ENCODE measurements at places on chromosomes 5 and 9.

DNA sequence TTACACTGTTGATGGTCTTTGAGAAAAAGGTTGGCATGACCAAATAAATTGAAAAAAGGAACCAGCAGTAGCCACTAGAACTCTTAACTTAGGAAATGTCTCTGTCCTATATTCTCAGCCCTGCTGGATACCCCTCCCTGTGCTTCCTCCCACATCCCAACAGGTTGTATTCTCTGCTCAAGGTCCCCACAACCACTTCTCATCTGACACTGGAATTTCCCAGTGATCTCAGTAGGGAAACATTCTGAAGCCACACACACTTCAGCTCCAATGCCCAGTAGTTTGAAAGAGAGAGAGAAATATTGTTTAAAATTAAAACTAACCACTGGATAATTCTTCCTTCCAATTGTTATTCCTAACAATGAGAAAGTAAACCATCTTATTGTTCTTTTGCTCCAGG lies 30.0 kb upstream of the NREP start:
- no peak for DNase-seq

DNA sequence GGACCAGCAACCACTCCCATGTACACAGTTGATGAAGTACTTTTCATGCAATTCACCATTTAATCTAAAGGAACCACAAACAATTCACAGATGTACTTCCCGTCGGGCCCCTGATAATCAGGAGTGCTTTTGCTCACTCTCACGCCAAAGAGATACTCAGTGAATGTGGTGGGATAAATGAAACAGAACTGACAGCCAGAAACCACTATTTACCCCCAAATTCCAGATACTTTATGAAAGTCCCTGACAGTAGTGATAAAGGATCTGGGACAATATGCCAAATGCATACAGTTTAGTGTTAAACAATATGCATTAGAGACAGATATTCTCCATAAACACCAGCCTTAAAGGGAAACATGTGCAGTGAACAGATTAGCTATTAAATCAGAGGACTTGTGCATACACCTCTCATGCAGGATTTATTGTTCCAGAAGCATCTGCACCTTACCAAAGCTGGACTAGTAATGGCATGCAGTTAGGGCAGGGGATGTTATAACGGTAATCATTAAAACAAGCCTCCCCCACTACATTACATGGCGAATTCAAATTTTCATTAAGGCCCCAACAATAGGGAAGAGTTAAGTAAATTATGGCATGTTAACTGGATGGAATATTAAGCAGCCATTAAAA lies 74.0 kb upstream of the SLC25A51 start:
- no peak for DNase-seq

DNA sequence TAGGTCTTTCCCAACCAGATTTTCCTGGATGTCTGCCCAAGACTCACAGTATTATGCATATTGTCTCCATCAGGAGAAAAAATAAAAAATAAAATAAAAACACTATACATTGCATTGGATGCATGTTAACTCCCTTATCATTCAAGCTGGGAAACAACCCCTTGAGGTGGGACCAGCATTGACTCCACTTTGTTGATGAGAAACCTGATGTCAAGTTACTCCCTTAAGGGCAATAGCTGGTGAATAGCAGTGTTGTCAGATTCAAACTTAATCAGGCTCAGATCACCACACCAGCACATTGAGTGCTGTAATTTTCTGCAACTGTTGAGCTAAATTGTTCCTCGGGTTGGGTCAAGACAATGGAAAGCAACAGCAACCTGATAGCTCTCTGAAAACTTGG lies 264.0 kb upstream of the TRIM32 start:
- no peak for DNase-seq

DNA sequence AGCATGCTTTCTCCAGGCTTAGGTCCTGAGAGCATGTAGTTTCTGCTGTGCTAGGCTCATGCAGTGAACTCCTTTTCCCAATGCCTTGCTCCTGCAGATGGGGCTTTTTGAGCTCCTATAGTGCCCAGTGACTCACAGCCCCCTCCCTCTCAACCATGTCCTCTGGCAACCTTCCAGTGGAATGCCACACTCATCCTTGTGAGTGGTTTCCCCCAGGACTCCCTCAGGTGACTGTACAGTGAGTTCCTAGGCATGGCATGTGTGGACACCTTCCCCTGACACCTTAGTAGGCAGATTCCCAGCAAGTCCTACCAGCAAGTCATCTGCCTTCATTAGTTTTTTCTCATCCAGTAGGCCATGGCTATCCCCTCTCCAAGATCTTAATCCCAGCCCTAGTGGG lies 72.4 kb upstream of the CXCL14 start:
- no peak for DNase-seq

DNA sequence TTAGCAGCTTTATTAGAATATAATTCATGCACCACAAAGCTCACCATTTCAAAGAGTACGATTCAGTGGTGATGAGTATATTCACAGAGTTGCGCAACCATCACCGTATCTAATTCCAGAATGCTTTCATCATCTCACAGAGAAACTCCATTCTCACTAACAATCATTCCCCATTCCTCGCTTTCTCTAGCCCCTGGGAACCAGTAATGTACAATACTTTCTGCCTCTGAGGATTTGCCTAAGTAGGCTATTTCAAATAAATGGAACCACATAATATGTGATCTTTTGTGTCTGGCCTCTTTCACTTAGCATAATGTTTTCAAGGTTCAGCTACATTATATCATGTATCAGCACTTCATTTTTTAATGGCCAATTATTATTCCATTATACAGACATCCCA lies 145.1 kb upstream of the ADAMTS16 start:
- no peak for DNase-seq

- no peak for DNase-seq
These were observed 184.0 kb downstream of the SPOCK1 start for GRCh38 chr5:137315109-137315508.

GRCh38 chr9:34651876-34652601 lies at the start of gene IL11RA:
TSS of gene IL11RA (plus strand) at chr9:34652185. CDS start at chr9:34655218, 3,033 bp downstream.
- DNase-seq, result no peak

- no peak for DNase-seq
These were observed 18.5 kb downstream of the C9orf85 start for GRCh38 chr9:71929791-71930440.

- no peak for DNase-seq
These were observed 28.2 kb downstream of the CDC25C start for GRCh38 chr5:138303372-138303771.

DNA sequence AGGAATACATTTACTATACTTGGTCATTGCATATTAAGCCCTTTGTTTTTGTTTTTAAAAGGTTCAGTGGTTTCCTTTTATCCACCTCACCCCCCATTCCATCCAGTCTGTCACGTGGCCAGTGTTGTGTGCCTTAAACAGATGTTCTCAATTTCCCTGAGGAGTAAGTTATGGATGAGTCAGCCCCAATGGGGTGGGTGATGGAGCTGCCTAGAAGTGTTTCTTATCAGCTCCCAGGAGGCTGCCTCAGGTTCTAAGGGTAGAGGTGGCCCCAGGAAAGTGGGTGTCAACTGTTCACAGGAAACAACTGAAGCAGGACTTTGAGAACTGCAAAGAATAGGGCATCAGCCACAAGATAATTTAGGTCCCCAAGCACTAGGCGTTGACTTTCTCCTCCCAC lies 41.1 kb downstream of the ACTBL2 start:
- DNase-seq, result no peak

GRCh38 chr5:131466171-131466766 lies 168.8 kb downstream of the RAPGEF6 start:
- DNase-seq, result no peak

- DNase-seq, result no peak
These were observed 370.9 kb downstream of the MRPS30 start for GRCh38 chr5:45179686-45180085.

DNA sequence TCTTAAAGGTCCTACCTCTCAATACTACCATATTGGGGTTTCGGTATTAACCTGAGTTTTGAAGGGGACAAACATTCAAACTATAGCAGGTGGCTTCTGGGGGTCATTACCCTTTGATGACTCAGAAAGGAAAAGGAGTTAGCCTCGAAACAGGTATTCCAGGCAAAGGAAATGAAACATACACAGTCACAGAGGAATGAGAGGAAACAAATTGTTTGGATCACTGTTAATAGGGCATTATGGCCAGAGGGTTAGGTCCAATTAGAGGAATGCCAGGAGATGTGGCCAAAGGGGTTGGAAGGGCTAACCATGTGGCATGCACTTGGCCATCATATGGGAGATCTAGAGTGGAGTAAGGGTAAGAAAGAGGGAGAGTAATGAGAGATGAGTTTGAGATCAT lies 23.9 kb upstream of the NIM1K start:
- DNase-seq, result no peak

DNA sequence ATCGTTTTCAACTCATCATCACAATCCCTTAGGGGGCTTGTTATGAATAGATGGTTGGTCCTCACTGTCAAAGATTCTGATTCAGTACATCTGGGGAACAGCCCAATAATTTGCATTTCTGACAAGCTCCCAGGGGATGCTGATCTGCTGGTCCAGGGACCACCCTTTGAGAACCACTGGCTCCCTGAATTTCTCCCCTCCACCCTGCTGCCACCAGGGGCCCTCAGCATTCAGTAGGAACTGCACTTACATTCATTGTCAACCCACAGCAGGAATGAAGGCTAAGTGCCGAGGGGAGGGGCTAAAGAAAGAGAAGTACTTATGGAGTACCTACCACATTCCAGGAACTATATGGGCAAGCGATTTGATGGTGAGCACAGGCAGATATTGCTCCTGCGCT lies 85.9 kb downstream of the BOD1 start:
- no peak for DNase-seq

GRCh38 chr5:88393042-88393441 lies 124.4 kb upstream of the TMEM161B start:
- no peak for DNase-seq

- no peak for DNase-seq
These were observed 34.0 kb downstream of the PTPN3 start for GRCh38 chr9:109463924-109464625.

- no peak for DNase-seq
These were observed 584 bp downstream of the LMAN2 start for GRCh38 chr5:177350776-177351391.

DNA sequence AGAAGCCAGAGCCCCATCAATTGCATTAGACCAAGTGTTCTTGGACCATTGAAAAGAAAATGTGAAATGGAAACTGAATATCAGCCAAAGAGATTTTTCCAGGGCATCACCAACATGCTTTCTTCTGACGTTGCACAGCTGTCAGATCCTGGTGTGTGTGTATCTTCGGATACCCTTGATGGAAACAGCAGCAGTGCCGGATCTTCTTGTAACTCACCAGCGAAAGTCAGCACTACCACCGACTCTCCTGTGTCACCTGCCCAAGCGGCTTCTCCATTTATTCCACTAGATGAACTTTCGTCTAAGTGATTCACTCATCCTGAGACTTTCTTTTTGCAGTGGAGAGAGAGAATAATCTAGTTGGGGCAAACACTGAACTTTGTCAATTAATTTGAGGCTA lies 75.7 kb downstream of the PIP5K1B start:
- DNase-seq, result no peak

GRCh38 chr5:61824396-61824795 lies 481.6 kb upstream of the KIF2A start:
- no peak for DNase-seq

GRCh38 chr9:134128727-134129679 lies 6.9 kb upstream of the WDR5 start:
- DNase-seq, result no peak

GRCh38 chr9:98430535-98431292 lies 175.3 kb upstream of the TBC1D2 start:
- DNase-seq, result no peak

DNA sequence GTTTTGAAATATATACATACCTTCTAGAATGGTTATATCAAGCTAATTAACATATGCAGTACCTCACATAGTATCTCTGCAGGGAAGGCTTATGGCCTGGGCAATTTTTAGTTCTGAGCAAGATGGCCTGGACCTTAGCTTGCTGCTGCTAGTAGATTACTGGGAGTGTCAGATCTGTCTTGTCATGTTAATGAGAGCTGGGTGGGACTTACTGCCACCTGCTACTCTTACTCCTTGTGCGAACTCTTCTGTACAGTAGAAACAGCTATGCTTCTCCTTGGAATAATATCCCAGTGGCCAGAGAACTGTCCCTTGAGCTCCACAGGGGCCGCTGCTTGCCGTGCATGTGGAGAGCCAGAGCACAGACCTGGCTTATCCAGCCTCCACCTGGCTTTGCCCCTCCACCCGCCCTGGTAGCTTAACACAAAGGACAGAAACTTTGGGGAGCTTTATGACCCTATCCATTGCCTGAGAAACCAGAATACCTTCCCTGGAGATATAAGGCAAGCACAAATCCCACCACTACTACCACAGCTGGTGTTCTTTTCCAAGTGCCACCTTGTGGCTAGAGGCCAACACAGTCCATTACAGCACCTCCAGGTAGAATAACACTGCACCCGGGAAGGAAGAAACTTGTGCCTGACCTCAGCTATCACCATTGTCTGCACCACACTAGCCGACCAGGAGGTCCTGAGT lies 74.4 kb upstream of the RUSC2 start:
- DNase-seq, result no peak

Measured in esophagus squamous epithelium (tissue), 5 donors.